Cortex of kidney (tissue), 1 donor: ENCODE measurements at places on chromosomes 6 and 20.

GRCh38 chr20:1382670-1383069, 10.2 kb downstream of the FKBP1A start:
- no peak for DNase-seq

GRCh38 chr20:10521068-10521831, 86.1 kb downstream of the SLX4IP start:
- no peak for DNase-seq

GRCh38 chr6:130233330-130233729, 10.6 kb upstream of the SAMD3 start:
- no peak for DNase-seq

- DNase-seq = no peak
Observed at GRCh38 chr6:163298079-163298830, 116.3 kb upstream of the QKI start.

- no peak for DNase-seq
Observed at GRCh38 chr20:47019121-47019824, 124.6 kb downstream of the EYA2 start.

DNA sequence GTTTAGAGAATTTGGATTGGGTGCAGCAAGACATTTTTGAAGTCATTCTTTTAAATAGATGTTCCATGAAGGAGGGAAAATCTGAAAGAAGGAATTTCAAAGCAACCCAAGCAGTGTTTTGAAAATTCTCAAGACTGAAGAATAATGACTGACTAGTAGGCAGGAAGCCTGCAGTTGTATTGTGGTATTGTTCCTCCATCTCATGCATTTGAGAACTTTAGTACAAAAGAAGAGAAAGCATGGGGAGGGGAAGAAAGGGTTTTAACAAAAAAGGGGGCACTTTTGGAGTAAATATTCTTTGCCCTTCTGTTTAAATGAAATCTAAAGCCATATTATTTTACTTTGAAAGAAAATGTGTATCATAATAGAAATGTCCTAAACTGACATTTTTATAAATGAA, 6.6 kb downstream of the NCOA3 start:
- no peak for DNase-seq

- DNase-seq = no peak
Observed at GRCh38 chr6:99553888-99554287, 14.6 kb downstream of the CCNC start.

GRCh38 chr6:42279966-42280629, 62.4 kb upstream of the MRPS10 start:
- DNase-seq = no peak

GRCh38 chr6:115601509-115601908, 459.2 kb downstream of the FRK start:
- no peak for DNase-seq
